ENCODE measurements at places on chromosomes 16 and 17. TPM values are rescaled to one million over a fixed set of nuclear protein-coding genes. Genes with fewer than 3 reads are reported as not detected.

Gene BRIP1
- total RNA-seq: 5.4 TPM

Gene OR4D2
- total RNA-seq: not detected

Gene FOXL1
- 30.2 TPM for total RNA-seq

Gene TBC1D3
- total RNA-seq: not detected

Gene NOTUM
- not detected for total RNA-seq

Gene GRB7
- under 0.01 TPM for total RNA-seq

Gene RNF112
- total RNA-seq: 0.58 TPM

Gene GNGT2
- total RNA-seq: 0.56 TPM

Gene GALNS
- 21.1 TPM for total RNA-seq

Gene BAIAP3
- total RNA-seq: 0.38 TPM

Gene NECAB2
- not detected for total RNA-seq
